Suppressor macrophage treated with lipopolysaccharide for 1 hour (primary cell): ENCODE measurements at places on chromosomes 5 and 9.

- no peak for DNase-seq
Measured at GRCh38 chr5:156387391-156387790, 60.4 kb downstream of the SGCD start.

DNA sequence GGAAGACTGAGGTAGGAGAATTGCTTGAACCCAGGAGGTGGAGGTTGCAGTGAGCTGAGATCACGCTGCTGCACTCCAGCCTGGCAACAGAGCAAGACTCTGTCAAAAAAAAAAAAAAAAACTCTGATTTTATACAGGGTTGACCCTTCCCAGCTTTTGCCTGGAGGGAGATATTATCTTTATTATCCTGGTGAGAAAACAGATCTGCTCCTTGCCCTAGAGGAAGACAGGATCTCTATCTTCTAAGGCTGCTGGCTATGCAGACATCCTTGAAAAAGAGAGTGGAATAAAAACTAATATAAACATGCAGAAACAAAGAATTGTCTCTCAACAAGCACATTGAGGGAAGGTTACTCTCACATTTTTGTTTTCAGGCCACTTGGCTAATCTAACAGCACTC lies 1503.4 kb upstream of the WWC1 start:
- no peak for DNase-seq

- DNase-seq: no peak
Measured at GRCh38 chr9:121388140-121388905, 18.3 kb upstream of the STOM start.

DNA sequence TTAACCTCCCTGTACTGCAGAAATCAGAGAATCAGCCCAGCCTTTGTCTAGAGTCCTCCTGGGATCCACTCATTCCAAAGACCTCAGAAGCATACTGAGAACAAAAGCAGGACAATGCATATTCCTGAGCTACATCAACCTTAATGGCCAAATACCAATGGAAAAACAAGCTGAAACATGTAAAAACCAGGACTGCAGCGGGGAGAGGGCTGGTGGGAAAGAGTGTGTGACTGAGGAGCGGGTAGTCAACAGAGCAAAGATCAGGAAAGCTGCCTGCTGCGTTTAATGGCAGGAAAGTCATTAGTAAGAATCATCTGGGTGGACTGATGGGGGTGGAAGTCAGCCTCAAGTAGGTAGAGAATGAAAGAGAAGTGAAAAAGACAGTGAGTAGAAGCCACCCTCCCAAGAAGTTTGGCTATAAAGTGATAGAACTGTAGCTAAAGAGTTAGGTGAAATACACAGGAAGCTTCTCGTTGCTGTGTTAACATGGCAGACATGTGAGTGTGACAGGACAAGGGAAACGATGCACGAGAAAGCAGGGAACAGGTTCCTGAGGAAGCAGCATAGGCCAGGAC lies 88.1 kb downstream of the OTULIN start:
- DNase-seq: no peak

DNA sequence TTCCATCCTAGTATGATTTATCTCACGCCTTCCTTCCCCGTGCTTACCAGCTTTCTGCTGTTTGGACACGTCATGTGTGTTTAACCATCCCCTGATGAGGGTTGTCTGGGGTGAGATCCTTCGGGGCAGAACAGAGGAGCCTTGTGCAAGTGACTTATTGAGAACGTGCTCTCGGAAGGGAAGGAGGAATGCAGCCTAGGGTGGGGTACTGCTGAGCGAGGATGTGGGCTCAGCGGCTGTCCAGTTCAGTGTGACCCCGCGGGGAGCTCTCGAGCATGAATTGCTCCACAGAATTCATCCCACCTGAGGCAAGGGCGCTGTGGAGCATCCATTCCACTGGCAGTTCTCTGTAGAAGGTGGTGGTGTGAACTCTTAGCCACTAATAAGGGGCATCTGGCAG lies 4.0 kb downstream of the MYOZ3 start:
- no peak for DNase-seq

DNA sequence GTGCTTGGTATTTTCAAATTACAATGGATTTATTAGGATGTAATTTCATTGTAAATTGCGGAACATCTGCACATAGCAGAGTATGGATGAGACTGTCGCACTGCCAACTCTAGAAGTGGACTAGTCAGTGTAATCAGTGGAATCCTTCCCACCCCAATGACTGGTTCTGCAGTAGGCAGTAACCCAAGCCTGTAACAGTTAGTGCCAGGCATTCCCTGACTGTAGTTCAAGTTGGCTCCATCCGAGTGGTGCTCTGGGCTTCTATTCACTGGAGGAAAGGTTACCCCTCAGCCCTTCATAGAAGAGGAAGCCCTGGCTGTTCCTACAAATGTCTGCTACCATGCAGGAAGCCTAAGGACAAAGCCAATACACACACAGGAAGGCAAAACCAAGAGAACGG lies 23.2 kb downstream of the AK3 start:
- DNase-seq: no peak

DNA sequence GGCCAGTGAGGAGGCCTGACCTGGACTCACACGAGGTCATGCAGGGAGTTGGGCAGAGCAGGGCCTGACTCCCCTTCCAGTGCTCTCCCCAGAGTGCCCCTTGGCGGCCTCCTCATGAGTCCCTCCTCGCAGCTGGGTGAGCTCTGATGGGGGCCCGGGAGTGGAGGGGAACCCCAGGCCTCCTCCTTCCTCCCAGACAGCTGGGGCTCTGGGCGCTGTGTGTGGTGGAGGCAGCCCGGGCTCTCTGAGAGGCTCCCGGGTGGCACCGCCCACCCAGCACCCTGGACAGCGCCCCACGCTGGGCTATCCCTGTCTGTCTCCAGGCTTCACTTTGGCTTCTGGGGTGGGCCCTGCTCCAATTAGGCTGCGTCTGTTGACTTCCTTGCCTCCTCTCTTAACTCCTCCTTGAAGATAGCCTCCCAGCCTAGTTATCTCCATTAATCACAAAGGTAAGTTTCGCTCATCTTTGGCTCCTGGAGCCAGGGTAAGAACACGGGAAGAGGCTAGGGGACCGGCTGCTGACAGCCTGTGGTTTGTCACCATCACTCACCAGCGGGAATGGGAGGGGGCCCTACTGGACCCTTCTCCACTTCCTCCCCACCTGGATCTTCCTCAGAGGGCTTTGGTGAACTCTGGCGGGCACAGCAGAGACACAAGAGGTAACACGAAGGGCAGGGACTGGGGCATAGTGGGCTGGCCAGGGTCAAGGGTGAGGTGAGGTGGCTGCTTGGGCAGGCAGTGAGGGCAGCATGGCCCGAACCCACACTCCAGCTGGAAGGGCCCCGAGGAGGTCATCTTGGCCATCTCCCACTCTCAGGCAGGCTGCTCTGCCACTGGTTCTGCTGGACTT lies 13.1 kb downstream of the PSD2 start:
- peak; percentile 72 for DNase-seq

DNA sequence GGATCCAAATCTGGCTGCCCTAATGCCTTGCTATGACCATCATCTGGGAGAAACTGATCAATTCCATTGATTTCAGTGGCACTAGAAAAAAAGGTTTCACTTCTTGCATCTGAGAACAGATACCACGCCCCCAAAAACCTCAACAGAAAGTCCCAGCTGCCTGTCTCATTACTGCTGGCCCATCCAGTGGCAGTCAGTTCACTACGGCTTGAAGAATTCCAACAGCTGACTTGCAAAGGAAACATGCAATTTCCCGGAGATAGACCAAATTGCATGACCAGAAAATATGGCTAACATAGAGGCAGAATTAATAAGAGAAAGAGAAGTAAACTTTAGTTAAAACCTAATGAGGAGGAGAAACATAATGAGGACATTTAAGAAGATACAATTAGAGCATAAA lies 48.6 kb downstream of the UGCG start:
- DNase-seq: peak; percentile 87

- DNase-seq: no peak
Measured at GRCh38 chr9:78552802-78553201, 255.9 kb downstream of the PSAT1 start.

- DNase-seq: no peak
Measured at GRCh38 chr9:120078112-120078511, 501.9 kb downstream of the CDK5RAP2 start.

- peak; percentile 96 for DNase-seq
Measured at GRCh38 chr9:129773262-129774048, 20.6 kb upstream of the PTGES start.

DNA sequence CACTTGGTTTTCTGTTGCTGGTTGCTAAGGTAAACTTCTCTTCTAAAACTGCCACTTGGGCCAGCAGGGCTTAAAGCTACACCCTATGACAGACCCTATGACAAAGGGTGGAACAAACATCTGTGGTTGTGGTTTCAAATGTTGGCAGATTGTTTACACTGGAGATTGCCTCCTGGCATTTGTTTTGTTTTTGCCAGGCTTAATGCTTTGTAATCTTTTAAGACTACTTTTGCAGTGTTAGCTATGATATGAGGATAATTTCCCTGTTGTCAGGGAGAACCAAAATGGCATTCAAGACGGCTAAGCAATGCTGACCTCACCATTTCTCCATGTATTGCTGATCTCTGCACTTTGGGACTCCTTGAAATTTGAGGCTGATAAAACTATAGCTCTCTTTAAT lies 50.3 kb downstream of the MAMDC2 start:
- DNase-seq: no peak

GRCh38 chr5:75364571-75365280 lies 27.7 kb downstream of the HMGCR start:
- DNase-seq: no peak

DNA sequence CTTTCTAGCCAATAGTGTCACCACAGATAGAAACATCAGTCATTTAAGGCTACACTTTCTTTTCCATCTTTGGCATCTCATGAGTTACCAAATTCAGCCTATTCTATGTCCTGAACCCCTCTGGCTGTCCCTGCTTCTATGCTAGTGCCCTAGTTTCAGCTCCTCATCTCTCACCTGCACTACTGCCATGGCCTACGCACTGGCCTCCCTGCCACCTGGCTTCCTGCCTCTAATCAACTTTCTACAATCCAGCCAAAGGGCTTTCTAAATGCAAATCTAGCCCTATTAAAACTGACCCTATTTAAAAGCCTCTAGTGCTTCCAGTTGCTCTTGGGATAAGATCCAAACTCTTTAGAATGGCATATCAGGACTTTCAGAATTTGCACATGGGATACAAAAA lies 482.9 kb downstream of the TMEM38B start:
- DNase-seq: no peak

DNA sequence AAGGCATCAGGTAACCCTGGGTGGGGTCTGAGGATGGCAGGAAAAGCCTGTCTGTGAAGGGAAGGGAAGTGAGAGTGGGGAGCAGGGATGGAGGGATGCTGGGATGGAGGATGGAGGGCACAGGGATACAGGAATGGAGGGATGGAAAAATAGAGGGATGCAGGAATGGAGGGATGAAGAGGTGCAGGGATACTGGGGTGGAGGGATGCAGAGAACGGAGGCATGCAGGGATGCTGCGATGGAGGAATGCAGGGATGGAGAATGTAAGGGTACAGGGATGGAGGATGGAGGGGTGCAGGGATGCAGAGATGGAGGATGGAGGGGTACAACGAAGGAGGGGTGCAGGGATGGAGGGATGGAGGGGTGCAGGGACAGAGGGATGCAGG lies 9.1 kb downstream of the PTGES2 start:
- no peak for DNase-seq

DNA sequence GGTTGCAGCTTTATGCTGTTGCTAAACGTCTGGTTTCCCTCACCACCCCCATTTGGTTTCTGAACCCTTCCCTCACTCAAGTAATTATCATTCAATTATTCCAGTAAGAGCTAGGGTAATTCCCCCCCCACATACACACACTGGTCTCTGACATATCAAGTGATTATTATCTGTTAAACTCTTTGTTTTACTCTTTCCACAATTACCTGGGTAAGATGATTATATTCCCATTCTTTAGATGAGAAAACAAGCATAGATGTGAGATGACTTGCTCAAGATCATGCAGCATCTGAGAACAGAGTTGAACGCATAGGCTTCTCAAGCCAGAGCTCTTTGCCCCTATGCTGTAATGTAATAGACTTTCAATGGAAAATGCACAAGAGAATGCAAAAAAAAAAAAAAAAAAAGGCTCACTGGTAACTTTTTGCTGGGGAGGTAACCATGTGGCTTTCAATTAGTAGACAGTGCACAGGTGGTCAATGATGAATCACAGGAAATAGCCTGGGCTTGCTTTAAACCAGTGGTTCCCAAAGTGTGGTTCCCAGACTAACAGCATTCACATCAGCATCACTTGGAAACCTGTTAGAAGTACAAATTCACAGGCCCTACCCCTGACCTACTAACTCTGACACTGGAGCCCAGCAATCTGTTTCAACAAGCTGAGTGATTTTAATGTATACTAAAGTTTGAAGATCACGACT lies 87.6 kb downstream of the PIK3R1 start:
- DNase-seq: no peak

- no peak for DNase-seq
Measured at GRCh38 chr9:71863631-71864030, 47.4 kb downstream of the ABHD17B start.

- DNase-seq: no peak
Measured at GRCh38 chr9:14741369-14741768, 18.8 kb upstream of the CER1 start.

DNA sequence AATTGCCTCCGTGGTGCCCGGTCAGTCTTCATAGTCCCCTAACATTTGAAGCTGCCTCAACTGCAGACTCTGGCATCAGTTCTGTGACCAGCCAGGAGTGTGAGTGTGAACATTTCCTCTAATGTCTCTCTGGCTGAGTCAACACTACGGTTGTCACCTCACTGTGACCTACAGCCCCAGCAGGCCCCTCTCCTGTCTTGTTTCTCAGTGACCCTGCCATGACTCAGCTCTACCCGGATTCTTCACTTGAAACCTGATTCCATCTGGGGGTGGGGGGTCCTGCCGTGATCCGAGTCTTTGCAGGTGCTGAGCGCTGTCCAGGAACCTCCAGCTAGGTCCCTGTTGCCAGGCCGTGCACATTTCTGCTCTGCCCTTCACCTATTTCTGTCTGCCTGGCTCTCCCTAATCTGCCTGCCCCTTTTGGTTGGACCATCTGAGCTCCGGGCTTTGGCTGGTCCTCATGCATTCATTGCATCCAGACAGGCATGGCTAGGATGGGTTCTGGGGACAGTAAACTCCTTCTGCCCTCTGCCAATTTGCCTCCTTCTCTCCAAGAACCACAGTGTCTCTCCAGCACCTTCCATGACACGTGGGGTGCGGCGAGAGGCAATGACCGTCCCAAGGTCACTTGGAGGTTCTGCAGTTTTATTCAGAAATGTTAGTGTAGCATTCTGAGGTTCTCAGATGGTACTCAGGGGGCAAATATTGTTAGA lies 24.2 kb downstream of the STC2 start:
- no peak for DNase-seq

- DNase-seq: no peak
Measured at GRCh38 chr9:136826703-136827582, 15.3 kb upstream of the AJM1 start.

- no peak for DNase-seq
Measured at GRCh38 chr5:100479079-100479688, 56.0 kb upstream of the FAM174A start.

DNA sequence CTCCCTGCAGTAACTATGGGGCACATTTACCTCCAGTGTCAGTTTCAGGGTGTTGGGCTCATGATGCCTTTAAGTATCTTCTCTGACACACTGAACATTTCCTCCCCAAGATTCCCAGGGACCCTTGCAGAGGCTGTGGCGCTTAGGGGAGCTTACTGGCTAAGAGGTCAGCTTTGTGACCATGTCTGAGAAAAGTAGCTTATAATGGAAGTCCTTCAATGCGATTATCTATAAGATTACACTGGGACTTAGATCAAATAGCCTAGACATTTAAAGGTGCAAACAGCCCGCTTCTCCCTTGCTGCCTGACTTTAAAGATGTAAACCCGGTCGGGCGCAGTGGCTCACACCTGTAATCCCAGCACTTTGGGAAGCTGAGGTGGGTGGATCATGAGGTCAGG lies 25.4 kb downstream of the FABP6 start:
- no peak for DNase-seq

GRCh38 chr9:79692857-79693571 lies 121.2 kb downstream of the TLE4 start:
- no peak for DNase-seq
